Activated CD8-positive, alpha-beta memory T cell treated with anti-CD3 and anti-CD28 coated beads for 48 hours (primary cell): ENCODE measurements at places on chromosomes 2 and 18.

DNA sequence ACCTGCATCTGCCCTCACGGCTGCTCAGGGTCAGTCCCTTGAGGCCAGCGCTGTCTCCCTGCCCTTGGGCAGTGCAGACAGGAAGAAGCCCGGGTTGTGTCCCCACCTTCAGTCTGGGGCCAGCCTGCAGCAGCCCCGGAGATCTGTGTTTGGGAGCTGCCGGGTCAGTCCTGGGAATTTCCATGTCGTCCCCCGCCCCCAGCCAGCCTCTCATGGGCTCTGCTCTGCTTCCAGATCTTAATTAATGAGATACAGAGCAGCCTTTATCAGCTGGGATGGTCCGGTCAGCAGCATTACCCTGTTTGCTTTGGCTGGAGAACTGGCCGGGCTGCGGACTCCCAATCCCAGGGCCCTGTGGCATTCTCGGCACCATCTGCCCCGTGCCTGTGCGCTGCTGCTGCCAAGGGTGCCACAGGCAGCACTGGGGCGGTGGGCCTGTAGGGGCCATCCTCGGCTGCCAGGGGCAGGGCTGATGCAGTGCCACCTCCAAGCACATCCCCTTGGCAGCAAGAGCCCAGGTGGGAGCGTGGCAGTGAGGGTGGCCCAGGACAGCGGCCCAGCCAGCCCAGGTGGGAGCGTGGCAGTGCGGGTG lies 2.4 kb downstream of the BOK start:
- no peak for DNase-seq

DNA sequence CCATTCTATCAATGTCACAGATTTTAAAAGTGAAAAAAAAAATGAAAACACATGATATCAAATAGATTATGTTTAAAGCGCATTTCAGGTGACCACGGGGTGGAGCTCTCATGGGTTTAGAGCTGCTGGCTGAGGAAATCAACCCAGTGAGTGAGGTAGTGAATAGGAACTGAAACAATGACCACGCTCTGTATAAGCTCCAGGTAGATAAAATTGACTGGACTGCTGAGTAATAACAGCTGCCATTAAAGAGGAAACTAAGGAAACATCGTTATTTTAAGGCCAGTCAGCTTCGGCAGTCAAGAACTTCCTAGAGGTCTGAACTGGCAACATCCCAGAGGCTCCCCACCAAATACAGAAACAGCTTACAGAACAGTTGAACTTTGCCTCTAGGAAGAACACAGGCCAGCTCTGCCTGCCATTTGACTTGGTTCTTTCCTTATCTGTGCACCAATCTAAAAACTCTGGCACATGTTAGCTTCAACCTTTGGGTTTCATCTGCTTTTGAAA lies 185.9 kb downstream of the PDE1A start:
- no peak for DNase-seq

GRCh38 chr18:56570978-56571377 lies 67.4 kb downstream of the TXNL1 start:
- DNase-seq, result no peak

- DNase-seq, result no peak
Measured at GRCh38 chr2:82657106-82657505, 1802.0 kb downstream of the SUCLG1 start.

GRCh38 chr2:72548081-72548764 lies 277.6 kb downstream of the EXOC6B start:
- no peak for DNase-seq

- DNase-seq, result no peak
Measured at GRCh38 chr2:189574793-189575475, 5.7 kb downstream of the SLC40A1 start.

DNA sequence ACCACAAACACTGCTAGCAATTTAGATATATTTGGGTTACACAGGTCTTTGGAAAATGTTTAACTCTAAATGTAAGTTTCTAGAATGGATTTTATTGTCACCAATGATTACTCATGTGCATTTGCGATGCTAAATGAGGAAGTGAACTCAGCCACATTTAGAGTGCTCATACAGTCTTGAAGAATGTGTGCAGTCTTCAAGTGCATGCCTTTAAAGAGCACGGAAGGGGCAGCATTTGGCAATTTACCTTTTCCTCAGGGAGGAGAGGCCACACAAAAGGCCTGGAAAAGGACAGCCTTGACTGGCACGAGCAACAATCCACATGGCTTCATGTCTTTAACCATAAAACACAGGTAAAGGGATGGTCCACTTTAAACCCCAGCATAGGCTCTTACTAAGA lies 78.5 kb upstream of the STK17B start:
- no peak for DNase-seq

- no peak for DNase-seq
Measured at GRCh38 chr2:86218124-86218523, 18.9 kb downstream of the MRPL35 start.

DNA sequence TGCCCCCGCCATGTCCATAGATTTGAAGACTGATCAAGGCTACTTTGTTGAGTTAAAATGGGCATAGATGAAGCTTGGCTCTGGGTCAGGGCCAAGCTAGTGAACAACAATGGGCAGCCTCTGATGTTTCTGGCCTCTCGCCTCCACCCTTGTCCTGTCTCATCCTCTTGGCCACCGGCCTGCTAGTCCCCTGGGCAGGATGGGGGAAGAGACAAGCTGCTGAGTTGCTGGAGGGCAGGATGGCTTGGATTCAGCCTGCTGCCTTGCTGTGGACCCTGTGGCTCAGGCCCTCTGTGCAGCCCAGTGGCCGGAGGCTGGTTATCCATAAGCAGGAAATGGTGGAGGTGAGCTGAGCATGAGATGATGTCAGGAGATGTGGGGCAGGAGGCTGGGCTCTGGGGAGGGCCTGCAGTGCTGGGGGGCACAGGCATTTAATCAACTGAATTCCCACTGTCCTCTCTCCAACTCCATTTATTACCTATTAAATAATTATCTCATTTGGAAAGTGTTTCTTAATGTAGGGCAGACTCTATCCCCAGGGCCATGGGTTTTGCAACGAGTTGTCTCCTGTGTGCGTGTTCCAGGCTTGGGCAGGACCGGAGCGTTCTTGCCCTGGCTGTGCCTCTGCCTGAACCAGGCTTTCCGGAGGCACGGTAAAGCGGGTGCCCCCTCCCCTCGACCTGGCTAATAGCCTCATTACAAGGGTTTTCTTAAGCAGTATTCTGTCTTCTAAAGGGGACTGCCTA lies 122.9 kb downstream of the GLI2 start:
- no peak for DNase-seq

- no peak for DNase-seq
Measured at GRCh38 chr2:170968205-170969003, 39.4 kb downstream of the GORASP2 start.

- no peak for DNase-seq
Measured at GRCh38 chr2:88845772-88846661, 154.5 kb downstream of the RPIA start.

- DNase-seq, result no peak
Measured at GRCh38 chr2:127197475-127198385, 22.4 kb downstream of the CYP27C1 start.

DNA sequence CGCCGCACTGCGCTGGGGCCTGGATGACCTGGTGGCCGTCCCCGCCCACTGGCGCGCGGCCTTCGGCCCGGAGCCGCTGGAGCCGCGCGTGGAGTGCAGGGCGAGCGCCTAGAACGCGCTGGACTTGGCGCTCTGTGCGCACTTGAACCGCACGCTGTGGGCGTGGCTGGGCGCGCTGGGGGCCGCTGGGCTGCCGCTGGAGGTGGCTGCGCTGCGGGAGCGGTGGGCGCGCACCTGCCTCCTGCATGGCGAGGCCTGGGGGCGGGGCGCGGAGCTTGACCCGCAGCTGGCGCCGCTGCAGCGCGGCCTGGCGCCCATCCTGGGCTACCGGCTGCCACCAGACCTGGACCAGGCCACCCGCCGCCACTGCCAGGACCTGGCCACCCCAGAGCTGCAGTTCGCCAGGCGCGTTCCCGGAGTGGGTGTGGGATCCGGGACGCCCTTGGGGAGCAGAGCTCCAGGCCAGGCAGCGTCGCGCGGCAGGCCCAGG lies 9.9 kb downstream of the AQP12B start:
- DNase-seq, result no peak

- no peak for DNase-seq
Measured at GRCh38 chr2:196277002-196277401, 105.6 kb upstream of the STK17B start.

DNA sequence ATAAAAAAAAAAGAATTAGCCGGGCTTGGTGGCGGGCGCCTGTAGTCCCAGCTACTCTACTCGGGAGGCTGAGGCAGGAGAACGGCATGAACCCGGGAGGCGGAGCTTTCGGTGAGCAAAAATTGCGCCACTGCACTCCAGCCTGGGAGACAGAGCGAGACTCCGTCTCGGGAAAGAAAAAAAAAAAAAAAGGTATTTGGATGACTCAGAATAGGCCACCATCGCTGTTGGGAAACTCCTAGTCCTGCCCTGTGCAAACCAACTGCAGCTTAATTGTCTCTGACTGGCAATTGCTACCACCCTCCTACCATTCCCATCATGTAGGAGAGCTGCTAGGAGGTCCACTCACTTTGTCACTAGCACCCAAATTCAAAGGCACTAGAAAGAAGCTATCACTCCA lies 43.5 kb downstream of the ATP8B1 start:
- DNase-seq, result no peak
